ENCODE measurements at places on chromosomes 2 and 18.

DNA sequence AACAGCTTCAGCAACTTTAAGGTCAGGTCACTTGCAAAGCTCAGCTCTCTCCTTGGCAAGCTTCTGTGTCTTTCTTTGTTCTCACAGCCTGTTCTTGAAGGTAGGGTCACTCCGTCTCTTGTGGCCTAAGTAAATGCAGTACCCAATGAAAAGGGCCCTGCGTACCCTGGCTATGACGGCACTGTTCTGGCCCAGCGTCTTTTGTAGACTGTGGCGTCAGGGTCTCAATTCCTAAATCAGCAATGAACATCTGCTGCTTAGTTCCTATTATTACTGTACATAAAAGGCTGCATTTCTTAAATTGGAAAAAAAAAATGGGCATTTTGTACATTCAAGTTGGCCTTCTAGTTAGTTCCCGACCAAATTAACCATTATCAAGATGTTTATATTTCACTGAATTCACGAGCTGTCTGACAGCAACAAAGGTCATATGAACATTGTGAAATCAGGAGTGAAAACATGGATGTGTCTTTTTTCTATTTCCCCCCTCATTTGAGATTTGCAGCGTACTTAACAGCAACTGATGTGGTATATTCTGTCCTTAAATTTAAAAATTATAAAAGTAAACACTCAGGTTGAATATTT is 17.0 kb upstream of the MTCL1 start:
- DNase-seq, result no peak

DNA sequence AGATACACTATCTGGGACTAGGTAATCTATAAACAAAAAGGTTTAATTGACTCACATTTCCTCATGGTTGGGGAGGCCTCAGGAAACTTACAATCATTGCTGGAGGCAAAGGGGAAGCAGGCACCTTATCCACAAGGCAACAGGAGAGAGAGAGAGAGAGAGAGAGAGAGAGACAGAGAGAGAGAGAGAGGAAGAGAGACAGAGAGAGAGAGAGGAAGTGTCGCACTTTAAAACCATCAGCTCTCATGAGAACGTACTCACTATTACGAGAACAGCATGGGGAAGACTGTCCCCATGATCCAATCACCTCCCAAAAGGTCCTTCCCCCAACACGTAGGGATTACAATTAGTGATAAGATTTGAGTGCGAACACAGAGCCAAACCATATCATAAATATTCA is 253.5 kb upstream of the TRIB2 start:
- DNase-seq, result no peak

DNA sequence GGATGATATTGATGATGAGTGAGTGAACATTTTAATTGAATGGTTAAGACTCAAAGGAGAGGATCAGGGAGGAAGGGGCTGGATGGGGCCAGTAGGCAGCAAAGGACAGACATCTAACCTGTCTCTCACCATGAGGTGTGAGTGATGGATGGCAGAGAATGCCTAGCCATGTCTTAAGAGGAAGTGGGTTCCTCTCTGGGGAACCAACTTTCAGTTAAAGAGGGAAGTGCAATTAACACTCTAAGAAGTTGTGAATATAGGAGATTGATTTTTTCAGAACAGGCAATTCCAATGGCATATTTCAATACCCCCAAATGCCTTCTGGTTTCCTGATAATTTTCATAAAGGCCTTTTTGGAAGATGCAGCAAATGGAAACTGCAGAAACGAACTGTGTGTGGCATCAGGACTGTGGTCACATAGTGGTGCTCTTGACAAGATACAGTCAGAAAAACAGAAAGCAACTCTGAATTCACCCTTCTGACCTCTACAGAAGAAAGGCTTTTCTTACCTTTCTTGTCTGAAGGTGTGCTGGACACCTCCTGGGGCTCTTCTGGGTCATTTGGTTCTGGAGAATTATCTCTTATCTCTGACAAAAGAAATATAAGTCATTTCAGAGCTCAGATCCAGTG is 10.2 kb downstream of the SP110 start:
- no peak for DNase-seq

GRCh38 chr2:136060416-136060815 is 57.5 kb downstream of the CXCR4 start:
- DNase-seq, result no peak

DNA sequence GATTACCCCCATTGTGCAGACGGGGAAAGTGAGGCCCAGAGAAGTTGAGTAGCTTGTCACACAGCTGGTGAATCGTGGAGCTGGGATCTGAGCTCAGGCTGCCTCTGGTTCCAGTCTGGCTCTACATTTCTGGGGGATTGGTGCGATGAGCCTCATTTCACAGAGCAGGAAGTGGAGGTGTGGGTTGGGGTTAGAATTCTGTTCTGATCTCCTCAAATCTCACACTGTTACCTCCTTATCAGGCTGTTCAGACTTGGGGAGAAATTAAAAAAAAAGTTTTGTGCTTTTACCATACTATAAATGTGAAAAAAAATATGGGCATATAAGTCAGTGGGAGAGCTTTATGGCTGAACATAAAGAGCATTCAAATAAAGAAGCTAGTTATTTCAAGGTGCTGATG is 21.6 kb downstream of the SH3RF3 start:
- DNase-seq, result no peak

- DNase-seq, result no peak
These were observed 2.3 kb downstream of the C1QL2 start for GRCh38 chr2:119156105-119156890.

DNA sequence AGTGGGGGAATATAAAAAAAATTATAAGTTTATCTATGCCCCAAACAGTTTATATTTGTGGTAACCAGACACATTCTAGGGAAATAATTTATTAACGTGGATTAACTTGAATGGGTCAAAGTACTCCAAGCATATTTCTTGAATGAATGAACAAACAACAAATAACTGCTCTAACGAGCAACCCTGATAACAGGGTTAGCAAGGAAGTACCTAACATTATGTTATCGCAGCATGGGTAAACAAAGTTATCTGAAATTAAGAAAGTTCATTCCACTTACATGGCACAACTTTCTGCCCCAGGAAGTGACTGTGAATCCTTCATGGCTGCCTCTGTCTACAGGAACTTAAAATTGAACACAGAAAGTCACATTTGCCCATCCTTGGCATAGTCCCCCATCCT is 812.9 kb upstream of the ACVR2A start:
- no peak for DNase-seq

GRCh38 chr2:2688254-2688653 is 357.2 kb upstream of the MYT1L start:
- no peak for DNase-seq

GRCh38 chr2:39733070-39733674 is 45.9 kb downstream of the THUMPD2 start:
- no peak for DNase-seq

DNA sequence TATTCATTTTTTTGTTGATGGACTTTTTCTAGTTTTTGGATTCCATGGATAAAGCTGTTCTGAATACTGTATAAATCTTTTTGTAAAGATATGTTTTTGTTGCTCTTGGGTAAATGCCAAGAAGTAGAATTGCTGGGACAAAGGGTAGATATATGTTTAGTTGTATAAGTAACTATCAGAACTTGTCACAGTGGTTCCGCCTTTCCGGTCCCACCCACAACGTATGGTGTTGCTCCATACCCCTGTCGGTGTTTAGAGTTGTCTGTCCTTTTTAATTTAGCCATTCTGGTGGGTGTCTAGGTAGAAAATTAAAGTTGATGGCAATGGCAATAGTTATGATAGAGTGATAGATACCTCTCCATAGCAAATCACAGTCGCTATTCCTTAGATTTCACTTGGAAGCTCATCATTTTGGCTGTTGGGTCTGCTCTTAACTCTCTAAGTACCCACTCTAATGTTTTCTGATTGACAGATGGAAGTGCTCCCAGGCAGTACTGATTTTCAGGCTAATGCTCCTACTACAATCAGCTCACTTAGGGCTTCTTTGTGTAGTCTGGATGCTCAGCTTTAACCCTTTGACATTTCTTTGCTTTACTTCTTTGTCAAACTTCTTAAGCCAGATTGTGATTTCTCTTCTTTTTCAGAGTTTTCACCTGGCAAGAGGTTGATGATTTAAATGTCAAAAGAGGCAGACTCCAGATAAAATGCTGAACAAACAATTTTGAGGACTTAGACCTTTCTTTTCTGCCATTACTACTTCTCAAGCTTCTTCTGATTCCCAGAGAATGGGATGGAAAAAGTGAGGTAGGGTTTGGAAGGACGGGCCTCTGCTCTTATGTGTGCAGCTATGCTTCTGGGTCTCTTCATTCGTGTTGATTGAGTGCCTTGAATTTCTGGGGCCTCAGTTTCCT is 156.4 kb downstream of the AQP4 start:
- DNase-seq, result no peak

DNA sequence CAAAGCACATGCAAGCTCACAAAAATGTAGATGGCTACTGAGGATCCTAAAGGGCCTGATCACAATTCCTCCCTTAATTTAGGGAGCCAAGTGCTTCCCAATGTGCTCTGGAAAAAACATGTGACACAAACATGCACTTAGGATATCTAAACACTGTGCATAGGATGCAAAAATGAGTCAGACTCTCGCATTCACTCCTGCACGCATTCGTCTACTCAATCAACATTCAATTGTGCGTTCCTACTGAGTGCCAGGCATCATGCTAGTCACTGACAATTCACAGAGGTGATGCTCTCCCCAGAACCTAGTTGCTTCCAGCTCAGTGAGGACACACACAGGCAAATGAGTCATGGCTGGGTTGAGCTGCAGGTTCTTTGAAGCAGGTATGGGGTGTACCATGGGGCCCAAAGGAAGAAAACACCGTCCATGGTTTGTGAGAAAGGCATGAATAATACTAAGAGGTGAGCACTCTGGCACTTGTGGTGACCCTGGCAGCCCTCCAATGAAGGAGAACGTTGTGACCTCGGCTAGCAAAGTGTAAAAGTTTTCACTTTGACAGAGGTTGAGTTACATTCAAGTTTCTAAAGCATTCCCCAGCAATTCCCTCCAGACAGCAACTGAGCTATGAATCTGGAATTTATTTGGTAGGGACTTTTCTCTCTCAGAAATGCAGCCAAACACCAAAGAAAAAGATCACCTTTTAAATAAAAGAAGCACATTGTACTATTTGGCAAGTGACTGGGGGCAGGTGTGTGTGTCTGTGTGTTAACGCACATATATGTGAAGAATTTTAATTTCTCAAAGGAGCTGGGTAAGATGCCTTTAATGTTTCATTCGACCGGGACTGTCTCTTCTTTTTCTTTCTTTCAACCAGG is 173.3 kb downstream of the ALPK2 start:
- DNase-seq, result no peak

GRCh38 chr2:74952575-74952974 is 5.9 kb upstream of the POLE4 start:
- DNase-seq, result no peak

DNA sequence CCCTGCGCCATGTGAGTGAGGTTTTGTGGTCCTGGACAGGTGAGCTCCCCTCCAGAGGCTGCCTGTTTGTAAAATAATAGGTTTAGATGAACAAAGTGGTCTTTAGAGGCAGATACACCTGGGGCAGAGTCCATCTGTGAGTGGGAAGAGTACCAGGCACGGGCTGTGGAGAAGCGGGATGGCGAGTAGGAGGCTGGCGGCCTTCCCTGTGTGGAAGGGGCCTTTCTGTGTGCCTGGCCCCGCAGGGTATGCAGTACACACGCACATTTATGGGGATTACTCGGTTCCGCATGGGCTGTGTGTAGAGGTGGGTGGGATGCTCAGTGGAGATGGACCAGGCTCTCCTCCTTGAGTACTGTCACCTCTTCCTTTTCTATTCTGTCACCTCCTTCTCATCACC is 64.1 kb downstream of the AGAP1 start:
- DNase-seq, result no peak

DNA sequence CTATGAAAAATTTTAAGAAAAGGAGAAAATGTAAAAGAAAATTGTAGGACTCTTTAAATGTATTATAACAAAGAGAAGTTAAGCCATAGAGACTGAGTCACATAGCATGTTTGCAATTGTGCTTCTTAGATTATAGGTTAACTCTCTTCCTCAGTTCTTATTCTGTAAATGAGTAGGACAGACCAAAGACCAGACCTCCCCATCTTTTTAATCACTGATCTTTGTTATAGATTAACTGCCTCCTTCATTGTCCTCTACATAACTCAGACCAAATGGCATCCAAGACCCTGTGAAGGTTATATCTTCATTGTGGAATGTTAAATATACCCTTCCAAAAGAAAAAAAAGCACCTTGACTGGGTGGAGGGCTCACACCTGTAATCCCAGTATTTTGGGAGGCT is 316.9 kb upstream of the LRRTM4 start:
- DNase-seq, result no peak

- DNase-seq, result peak; percentile 53
These were observed 156.7 kb downstream of the EVA1A start for GRCh38 chr2:75403991-75404428.

DNA sequence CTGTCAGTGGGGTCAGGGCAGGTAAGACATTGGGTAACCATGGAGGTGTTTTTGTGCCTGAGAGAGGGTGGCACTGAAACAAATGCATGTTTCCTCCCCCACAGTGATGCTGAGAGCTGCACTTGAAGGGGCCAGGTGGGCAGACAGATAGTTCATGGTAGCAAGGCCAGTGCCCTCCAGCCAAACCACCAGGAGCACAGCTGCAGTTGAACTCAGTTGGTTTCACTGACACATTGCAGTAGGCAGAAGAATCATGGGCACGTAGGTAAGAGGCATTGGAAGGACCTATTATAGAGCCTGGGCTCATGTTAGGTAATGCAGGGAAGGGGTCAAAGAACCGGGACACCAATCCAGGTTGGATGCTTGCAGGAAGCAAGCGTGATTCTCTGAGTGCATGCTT is 93.2 kb upstream of the ARL4C start:
- DNase-seq, result no peak

DNA sequence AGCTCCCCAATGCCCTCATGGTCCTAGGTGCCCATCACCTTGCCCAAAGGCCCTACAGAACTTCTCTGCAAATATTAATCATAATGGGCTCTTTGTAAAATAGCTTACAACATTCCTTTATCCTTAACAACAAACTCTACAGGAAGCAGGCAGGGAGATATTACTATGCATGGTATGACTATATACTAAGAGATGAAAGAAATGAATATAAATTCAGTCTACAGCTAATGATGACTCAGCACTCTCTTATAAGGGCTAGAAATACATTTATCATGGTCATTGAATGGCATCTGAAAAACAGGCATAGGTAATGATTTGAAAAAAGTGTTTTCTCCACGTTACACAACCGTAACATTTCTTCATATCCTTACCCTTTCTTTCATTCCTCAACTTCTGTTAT is 254.8 kb upstream of the DSEL start:
- no peak for DNase-seq

GRCh38 chr2:10048501-10049171 is 5.3 kb downstream of the KLF11 start:
- DNase-seq, result no peak

DNA sequence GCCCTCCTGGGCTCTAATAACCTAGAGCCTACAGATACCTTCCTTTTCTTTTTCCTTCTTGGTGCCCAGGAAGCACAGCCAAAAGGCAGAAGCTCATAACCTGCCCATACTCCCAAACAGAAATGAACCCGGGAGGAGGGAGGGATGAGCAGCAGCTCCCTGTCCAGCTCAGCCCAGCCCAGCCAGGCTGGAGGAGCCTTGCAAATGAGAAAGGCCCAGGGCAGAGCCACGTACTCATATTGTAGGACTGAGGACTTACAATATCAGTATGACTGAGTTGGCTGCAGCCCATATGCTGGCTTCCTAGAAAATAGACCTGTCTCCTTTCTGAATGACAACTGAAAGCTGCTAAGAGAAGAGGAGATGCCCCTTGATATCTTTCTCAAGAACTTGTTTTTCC is 21.7 kb downstream of the PKDCC start:
- no peak for DNase-seq
